ENCODE measurements at places on chromosomes 7 and 10.

GRCh38 chr10:59303018-59303417 lies 59.3 kb downstream of the FAM13C start:
- DNase-seq, result no peak

GRCh38 chr10:78284381-78284780 lies 250.7 kb downstream of the RPS24 start:
- no peak for DNase-seq

- DNase-seq, result no peak
Observed at GRCh38 chr7:27032839-27033238, 63.0 kb downstream of the HOXA1 start.

DNA sequence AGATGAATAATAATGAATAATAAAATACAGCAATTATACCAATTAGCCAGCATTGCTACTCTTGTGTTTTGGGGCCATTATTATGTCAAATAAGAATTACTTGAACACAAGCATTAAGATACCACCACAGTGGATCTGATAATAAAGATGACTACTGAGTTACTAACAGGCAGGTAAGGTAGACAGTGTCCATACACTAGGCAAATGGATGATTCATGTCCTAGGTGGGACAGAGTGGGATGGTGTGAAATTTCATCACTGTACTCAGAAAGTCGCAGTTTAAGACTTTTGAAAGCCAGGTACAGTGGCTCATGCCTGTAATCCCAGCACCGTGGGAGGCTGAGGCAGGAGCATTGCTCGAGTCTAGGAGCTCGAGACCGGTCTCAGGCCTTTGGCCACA lies 8.7 kb upstream of the UNC5B start:
- no peak for DNase-seq

DNA sequence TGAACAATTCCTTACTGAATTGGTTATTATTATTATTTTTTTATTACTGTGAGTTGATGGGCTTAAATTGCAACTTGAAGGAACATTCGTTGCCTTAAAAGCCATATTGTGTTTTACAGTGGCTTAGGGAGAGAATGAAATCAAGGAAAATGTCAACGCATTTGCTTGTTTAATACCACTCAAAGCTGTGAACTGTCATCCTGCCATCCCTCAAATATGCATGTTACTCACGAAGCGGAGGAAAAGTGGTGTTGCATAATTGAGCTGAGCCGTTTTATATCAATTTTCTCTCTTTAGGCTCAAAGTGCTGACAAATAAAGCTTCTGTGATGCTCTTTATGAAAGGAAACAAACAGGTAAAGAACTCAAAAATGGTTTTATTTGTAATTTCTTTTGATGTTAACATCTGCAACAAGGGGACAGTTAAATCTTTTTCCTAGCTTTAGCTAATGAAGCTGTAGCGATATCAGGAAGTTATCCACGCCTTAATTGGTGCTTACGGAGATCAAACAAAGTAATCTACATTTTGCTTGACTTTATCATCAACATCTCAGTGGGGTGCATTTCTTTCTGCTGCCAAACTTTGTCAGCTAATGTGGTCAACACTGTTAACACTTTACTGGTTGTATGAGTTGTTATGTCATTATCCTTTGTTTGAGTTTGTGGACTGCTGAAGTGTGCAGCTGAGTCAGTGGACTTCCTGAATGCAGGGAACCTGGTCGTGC lies 33.1 kb downstream of the GLRX3 start:
- DNase-seq, result no peak

DNA sequence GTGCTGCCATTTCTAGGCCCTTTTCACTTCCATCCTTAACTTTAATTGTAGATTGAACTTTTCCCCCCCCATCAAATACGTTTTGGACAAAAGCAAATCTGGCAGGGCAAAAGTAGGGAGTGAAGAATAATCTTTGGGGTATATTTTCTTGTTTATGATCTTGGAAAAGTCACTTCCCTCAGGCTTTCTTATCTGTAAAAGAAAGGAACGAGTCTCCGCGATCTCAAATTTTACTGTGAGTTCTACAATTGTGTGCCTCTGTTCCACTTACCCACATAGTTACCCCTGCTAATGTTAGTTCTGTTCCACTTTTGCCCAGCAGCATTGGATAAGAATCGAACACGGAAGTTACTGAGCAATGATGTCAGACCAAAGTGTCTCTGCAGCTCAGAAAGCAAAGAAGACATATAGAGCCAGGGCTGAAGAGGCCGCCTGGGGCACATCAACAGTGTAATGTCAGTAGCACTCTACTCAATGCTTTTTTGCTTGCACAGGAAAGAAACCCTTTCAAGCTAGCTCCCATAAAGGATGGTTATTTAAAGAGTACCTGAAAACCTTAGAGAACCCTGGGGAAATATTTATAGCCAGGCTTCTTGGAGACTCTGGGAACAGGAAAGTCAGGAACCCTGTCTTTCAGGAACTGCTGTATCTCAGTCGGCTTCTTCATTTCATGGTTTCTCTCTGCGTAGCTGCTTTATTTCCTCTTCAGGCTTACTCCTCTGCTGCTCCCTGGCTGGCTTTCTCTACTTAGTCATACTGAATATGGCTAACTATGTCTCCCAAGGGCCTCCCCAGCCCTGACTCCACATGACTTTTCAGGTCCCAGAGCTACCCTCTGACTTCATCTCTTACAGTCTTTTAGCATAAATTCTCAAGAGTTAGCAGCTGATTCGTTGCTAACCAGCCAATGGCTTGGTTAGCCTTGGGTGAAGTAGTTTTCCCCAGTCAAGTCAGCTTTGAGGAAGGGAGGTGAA lies 123.7 kb upstream of the FAM3C start:
- no peak for DNase-seq

GRCh38 chr7:24717694-24718320 lies 39.5 kb downstream of the GSDME start:
- DNase-seq, result no peak

GRCh38 chr10:13404791-13405190 lies 56.7 kb upstream of the SEPHS1 start:
- DNase-seq, result no peak

DNA sequence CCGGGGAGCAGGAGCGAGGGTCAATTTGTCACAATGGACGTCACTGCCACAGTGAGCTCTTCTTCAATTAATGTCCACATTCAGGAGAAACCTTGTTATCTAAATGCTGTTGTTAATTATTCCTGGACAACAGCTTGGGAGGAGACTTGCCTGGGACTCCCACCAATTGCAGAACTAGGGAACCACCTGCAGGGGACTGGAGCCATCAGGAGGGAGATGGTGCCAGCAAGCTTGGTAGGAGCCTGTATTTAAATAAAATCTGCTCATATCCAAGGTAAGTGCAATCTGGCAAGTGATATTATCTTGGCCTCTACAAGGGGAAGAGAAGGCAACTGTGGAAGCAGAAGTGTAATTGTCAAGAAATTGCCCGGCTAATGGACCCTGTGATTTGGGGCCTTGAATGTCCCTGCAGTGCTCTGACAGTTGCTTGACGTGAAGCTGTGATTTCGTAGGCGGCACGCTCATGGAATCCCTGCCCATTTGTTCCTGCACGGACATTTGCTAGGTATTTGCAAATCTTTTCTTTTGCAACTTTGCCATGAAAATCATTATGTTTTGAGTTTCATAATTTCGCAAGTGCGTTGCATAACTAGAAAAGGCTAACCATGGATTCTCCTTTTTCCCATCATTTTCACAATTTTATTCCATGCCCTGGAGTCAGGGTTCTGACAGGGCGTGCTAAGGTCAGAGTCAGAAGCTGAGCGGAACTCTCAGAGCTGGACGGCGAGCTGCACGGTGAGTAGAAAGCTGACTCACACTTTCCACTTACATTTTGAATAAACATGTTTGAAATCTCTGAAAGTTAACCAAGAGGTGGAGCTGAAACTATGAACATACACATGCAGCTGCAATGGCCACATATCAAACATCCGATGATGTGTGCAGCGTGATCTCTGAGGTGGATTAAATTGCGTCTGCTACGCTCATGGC lies 84.9 kb upstream of the TCERG1L start:
- DNase-seq, result no peak

DNA sequence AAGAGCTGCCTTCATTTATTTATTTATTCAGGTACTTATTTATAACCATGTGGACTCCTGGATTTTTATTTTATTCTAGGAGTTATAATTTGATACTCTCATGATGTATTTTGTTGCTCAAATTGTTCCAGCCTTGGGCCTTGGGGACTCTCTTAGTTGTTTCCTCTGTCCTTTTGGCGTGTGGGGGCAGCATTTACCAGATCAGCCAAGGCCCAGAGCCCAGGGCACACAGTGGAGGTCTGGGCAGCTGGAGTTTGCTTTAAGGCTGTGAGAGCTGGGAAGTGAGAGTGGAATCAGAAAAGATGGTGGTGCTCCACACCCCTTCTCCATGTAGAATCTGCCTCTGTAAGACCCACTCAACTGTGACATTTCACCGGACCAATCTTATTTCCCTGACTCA lies 398.9 kb downstream of the RPS24 start:
- DNase-seq, result no peak

Measured in stimulated activated CD4-positive, alpha-beta T cell treated with anti-CD3 and anti-CD28 coated beads, TNF-alpha, amount 100 ng/mL, for 4 hours (primary cell).